Stimulated activated CD8-positive, alpha-beta memory T cell treated with anti-CD3 and anti-CD28 coated beads, Interleukin-15, amount 100 ng/mL, for 24 hours (primary cell): ENCODE measurements at places on chromosomes 3 and 15.

GRCh38 chr15:24955531-24955921, 739 bp downstream of the SNRPN start:
- no peak for DNase-seq

DNA sequence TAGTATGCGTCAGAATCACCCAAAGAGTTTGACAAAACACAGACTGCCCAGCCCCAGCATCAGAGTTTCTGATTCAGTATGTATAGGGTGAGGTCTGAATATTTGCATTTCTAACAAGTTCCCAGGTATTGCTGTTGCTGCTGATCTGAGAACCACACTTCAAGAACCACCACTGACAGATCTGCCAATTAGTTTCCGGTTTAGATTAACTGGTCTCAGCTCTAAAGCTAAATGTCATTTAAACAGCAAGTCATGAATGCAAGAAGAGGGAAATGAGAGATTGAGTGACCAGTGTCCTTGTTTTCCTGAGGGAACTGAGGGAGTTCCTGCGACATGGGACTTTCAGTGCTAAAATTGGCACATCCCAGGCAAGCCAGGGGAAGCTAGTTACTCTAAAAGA, 305.0 kb downstream of the ZNF385D start:
- no peak for DNase-seq

DNA sequence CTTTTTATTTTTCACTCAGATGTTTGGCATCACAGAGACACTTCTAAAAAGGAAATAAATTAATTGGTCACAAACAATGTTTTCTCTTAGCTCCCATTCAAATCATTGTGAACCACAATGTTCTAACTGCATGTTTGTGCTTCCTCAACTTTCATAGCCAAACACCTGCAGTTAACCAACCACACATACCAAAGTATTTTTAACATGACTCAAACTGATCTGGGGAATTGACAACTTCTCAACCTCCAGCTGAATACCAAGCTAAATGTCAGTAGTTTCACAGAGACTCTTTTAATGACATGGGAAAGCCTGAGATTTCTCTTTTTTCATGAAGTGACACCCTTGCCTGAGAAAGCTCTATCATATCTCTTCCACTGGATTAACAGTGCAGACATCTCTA, 217.9 kb upstream of the MME start:
- no peak for DNase-seq

DNA sequence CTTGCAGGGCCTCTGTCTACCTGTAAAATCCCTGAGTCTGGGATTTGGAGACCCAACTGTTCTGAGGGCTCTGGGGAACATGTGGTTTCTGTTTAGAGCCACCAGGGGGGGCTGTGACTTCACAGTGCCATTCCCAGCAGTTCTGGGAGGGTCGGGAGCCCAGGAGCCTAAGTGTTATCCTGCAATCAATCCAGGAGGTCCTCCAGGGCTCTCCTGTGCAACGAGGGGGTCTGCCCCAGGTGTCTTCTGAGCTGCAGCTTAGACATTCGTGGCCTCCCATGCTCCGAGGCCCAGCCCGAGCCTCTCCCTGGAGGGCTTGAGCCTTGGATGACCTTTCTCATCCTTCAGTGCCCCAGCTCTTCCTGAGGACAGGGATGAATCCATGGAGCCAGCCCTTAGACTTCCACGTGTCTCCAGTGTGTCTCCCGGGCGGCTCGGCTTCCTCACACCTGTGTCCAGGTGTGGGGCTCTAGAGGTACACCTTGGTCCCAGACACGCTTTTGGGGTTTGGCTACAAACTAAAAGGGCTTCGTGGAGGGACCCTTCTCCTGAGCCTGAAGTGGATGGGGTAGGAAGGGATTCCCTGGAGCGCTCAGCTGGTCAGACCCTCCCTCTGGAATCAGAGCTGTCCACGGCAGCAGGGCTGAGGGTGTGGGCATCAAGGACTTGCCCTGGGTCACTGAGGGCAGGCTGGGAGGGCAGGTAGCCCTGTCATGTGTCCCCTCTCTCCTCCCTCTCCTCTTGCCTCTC, 20.3 kb upstream of the ABTB1 start:
- no peak for DNase-seq

GRCh38 chr15:39127925-39128617, 452.8 kb upstream of the THBS1 start:
- DNase-seq = no peak

DNA sequence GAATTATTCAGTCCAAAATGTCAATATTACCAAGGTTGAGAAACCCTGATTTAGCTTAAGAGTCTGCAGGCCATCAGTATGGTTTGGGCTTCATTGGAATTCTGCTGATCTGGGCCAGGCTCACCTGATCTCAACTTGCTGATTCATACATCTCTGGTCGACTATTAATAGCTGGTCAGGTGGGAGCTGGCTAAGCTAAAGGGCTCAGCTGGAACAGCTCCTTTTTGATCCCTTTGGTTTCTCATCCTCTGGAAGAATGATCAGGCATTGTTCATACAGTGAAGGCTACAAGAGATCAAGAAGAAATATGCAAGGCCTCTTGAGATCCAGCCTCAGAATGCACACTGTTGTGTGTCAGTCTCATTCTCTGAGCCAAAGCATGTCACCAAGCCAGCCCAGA, 123.3 kb upstream of the MME start:
- DNase-seq = no peak

GRCh38 chr3:69695933-69696332, 43.3 kb upstream of the MITF start:
- DNase-seq = no peak

DNA sequence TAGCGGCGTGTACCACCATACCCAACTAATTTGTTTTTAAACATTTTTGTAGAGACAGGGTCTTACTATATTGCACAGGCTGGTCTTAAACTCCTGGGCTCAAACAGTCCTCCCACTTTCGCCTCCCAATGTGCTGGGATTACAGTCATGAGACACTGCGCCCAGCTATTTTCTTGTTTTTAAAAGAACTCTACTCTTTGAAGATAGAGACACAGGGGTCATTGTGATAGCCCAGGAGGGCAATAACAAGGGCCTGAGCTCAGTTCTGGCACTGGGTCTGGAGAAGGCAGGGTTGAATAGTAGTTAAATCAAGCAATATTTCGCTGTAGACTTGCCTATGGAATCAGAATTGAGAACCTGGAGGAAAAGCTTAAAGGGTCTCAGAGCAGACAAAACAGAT, 98.8 kb downstream of the ANP32A start:
- DNase-seq = no peak

DNA sequence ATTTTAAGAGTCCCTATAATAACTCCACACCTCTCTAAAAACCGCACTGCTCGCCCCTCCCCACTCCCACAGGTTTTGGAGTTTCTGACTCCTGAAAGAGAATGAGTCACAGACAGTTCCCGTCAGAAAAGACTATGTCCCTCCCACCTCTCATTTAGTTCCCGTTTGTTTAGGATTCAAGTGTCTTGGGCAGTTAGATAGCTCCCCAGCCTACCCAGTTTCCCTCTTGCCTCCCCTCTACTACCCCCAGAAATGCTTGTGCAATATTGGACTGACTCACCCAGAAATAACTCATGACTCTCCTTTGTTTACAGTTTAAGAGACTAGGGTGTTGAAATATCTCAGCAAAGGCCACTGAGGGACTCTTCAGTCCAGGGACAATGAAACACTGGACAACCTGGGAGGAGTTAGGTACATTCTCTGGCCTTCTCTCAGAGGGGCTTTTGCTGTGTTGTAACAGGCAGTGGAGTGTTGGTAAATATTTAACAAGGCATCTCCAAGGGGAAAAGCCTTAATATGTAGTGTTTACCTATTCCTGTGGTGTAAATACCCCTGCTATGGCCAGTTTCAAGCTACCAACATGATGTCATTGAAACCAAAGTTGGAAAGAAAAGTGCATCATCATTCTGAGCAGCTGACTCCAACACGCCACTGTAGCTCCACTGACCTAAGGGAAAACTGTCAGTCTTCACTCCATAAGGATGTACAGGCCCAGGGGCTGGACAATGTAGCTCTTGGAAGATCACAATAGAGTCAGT, 96.1 kb upstream of the CHD2 start:
- DNase-seq = no peak
